HS-27A (cell line): ENCODE measurements at places on chromosomes 2 and 18.

GRCh38 chr2:120819720-120820210 lies 84.1 kb downstream of the GLI2 start:
- no peak for DNase-seq

DNA sequence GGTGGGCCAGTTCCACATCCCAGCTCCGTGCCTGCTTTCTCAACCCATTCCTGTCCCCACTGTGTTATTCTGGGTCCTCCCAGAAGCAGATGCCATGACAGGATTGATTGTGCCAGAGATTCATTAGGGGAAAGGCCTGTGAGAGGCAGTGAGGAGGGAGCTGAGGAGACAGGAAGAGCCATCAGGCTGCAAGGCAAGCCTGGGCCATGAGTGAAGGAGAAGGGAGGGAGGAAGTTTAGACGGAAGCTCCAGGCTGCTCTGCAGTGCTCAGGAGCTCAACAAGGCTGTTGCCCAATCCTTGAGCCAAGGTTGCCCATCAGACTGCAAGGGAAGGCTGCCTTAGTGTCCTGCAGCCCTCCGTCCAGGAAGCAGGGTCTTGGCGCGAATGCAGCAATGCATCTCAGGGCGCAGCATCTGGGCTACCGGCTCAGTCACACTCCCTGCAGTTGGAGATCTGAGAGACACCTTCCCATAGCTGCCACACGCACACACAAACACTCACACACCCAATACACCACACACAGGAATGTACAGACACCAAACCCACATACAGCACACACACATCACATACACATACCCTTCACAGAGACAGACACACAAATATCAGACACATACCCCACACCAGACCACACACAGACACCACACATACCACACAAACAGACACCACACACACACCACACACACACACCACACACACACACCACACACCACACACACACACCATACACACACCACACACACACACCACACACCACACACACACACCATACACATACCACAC lies 139.5 kb upstream of the NDUFV2 start:
- no peak for DNase-seq

DNA sequence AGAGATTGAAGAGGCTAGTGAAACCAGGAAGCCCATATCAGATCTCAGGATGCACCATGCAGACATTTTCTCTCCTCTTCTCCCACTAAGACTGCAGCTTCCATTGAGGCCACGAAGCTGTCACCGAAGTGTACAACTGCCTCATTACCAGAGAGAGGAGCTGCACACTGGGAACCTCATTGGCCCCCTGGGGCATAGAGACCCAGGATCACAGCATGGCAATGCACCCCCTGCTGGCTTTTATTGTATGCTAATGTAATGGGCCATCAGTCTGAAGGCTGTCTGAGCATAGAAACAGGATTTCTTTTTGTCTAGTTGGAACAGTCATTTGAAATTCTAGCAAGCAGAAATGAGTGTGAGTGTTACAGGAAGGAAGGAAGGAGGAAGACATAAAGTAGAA lies 861.6 kb upstream of the CELF4 start:
- no peak for DNase-seq

GRCh38 chr2:43637030-43637803 lies at the start of gene PLEKHH2:
Gene PLEKHH2 (plus strand): TSS chr2:43637260. CDS start chr2:43644674, 7,414 bp downstream.
- peak; percentile 73 for DNase-seq

GRCh38 chr18:54480616-54481015 lies 110.4 kb upstream of the DYNAP start:
- no peak for DNase-seq

DNA sequence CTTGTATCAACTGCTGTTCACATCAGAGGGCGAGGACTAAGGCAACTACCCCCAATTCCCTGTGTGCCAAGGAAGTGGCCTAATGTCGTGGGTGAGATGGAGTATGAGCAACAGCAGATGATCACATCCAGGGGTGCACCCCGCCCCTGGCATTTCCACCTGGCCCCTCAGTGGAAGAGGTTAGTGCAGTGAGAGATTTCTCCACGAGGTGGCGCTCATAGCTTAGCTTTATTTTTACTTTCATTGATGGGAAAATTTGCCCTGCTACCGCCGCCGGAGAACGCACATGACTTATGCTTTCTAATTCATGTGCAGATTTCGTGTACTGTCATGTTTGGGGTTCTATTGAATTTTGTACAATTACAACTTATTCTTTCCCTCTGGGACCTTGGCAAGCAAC lies 470.6 kb upstream of the MEX3C start:
- DNase-seq, result peak; percentile 5

- DNase-seq, result no peak
Measured at GRCh38 chr2:56505885-56506284, 322.1 kb downstream of the CCDC85A start.
